Heart right ventricle (tissue), 16 donors: ENCODE measurements at places on chromosomes 5 and 9. TPM values are rescaled to one million over a fixed set of nuclear protein-coding genes. Genes with fewer than 3 reads are reported as not detected.

Gene TUSC1
- 7.4 TPM for total RNA-seq

Gene IL4
- not detected for total RNA-seq

Gene DCTN3
- 132 TPM for total RNA-seq

Gene PPIC
- total RNA-seq: 43.3 TPM

Gene RETREG1
- total RNA-seq: 288 TPM

Gene GM2A
- total RNA-seq: 43.2 TPM

Gene ZDHHC12
- total RNA-seq: 4.1 TPM

Gene SAPCD2
- 0.07 TPM for total RNA-seq

Gene POLE3
- 23.6 TPM for total RNA-seq

Gene KIF2A
- total RNA-seq: 12.5 TPM

- DNase-seq: no peak
These were observed 58.1 kb downstream of the MARCHF3 start for GRCh38 chr5:126972062-126972895.

GRCh38 chr5:78591138-78591612 lies 57.4 kb downstream of the LHFPL2 start:
- DNase-seq: no peak

- no peak for DNase-seq
These were observed 50.8 kb downstream of the CTSL start for GRCh38 chr9:87776481-87777379.

DNA sequence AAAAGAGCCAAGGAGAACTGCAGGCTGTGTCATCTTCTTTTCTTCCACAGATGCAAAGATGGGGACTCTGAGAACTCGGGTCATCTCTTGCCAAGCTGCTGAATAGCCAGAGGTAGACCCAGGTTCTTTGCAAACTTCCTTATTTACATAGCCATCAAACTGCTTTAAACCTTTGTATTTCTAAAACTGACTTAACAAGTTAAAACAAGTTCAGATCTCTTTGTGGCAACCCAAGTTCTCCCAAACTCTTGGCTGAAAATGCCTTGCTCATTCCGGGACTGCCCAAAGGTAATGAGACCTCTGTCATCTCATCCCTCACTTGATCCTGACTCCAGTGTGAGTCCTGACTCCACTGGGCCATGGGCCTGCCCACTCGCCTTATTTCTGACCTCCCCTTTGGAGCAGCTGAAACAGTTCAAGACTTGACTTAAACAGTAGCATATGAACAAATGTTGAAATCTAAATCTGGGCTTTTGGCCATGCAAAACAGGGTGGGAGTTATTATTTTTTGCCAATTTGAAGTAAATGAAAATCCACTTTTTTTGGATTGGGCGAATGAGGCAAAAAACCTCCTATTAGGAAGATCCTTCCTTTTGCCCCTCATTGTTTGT lies 50.6 kb downstream of the FBXL7 start:
- DNase-seq: no peak

DNA sequence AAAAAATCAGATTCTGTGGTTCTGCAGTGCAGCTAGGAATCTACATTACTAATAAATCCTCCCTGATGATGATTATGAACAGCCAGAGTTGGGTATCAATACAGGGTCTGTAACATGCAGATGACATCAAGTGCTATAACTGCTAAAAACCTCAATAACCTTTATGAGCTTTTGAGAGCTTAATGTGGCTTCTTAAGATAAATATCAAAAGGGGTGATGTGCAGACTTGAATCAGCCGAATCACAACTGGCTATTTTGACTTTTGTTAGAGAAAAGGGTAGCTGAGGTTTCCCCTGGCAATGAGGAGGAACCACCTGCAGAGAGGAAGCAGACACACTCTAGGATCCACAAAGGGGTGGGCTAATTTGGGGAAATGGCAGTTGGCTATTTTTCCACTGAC lies 30.2 kb downstream of the CAPSL start:
- DNase-seq: no peak

- no peak for DNase-seq
These were observed 8.3 kb upstream of the TGFBI start for GRCh38 chr5:136020383-136021015.

DNA sequence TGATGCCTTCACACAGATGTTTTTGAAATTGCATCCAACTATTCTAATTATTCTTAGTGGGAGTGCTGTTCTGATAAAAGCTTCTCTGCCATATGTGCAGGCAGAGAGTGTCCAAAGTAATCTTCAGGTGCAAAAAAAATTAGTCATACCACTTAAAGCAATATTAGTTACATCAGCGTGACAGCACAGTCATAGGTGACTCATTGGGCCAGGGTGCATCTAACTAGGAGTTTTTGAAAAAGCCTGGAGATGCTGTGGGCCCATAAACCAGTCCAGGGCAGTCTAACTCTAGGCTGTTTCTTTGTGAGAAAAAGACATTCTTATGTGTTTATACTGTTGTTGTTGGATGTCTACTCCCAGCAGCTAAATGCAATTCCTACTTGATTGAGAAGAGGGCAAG lies 33.0 kb upstream of the C6 start:
- no peak for DNase-seq

GRCh38 chr5:64899838-64900237 lies 131.1 kb downstream of the CWC27 start:
- no peak for DNase-seq

DNA sequence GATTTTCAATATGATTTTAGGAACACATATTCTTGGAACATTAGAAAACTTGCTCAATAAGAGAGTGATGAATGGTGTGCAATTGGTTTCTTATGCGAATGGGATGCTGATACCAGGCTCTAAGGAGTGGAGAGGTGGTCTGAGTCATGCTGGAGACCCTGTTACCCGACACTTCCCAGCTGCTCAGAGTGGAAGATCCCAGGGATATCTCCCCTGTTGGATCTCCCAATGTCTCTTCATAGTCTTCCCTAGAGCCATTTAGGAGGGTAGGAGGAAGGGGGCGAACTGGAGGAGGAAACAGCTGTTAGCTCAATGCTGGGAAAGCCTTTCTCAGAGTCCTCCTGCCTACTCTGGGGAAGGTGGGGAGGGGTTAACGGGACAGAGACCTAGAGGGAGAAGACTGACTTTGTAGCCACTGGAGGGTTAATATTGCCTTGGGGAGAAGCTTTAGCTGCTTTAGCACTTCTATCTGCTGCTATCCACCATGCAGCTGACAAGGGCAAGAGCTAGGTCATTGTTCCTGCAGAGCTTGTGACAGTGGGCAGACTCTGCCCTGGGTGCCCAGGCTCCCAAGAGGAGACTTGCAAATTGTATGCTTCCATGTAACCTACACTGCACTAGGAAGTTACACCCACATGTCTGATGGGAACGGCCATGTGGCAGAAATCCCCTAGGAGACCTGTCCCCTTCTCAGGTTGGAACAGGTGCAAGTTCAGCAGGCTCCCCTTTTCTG lies 301.0 kb downstream of the GADD45G start:
- no peak for DNase-seq
